Articular chondrocyte of knee joint (primary cell): ENCODE measurements at places on chromosomes 1 and 21. TPM values are rescaled to one million over a fixed set of nuclear protein-coding genes. Genes with fewer than 3 reads are reported as not detected.

ATP5IF1 gene
- 74.0 and 125 TPM in 2 replicates for total RNA-seq

IGSF21 gene
- not detected in 2 replicates for total RNA-seq

CCDC24 gene
- 3.0 and 3.5 TPM in 2 replicates for total RNA-seq

FAM3B gene
- not detected in 2 replicates for total RNA-seq

VHLL gene
- total RNA-seq: 0.22 TPM in 1 of 2 replicates, not detected in the other

LRRC53 gene
- total RNA-seq: not detected in 2 replicates

LY9 gene
- not detected in 2 replicates for total RNA-seq

UBL4B gene
- total RNA-seq: 0.13 and 0.32 TPM in 2 replicates

OR2C3 gene
- under 0.01 TPM in 1 of 2 replicates, not detected in the other for total RNA-seq

THEMIS2 gene
- total RNA-seq: 6.1 and 9.0 TPM in 2 replicates

KLF17 gene
- 1.2 and 1.4 TPM in 2 replicates for total RNA-seq

PCBP3 gene
- 3.5 and 5.8 TPM in 2 replicates for total RNA-seq

RUNX3 gene
- total RNA-seq: not detected in 2 replicates

F5 gene
- under 0.01 and 0.11 TPM in 2 replicates for total RNA-seq

RAB42 gene
- 10.1 and 12.4 TPM in 2 replicates for total RNA-seq

RNF186 gene
- not detected in 2 replicates for total RNA-seq

FCRLA gene
- 0.52 and 1.2 TPM in 2 replicates for total RNA-seq

CFAP57 gene
- 0.13 and 0.65 TPM in 2 replicates for total RNA-seq

TRIM46 gene
- total RNA-seq: 2.0 and 3.5 TPM in 2 replicates

NOS1AP gene
- total RNA-seq: 0.65 and 0.97 TPM in 2 replicates

PSRC1 gene
- 11.5 and 18.4 TPM in 2 replicates for total RNA-seq

FLG2 gene
- total RNA-seq: not detected in 2 replicates

ABCA4 gene
- 0.78 and 1.2 TPM in 2 replicates for total RNA-seq

VTCN1 gene
- total RNA-seq: not detected in 2 replicates

AXDND1 gene
- total RNA-seq: 0.54 and 3.8 TPM in 2 replicates

OR10R2 gene
- not detected in 2 replicates for total RNA-seq

UTS2 gene
- 0.11 TPM in 1 of 2 replicates, not detected in the other for total RNA-seq

GPR137B gene
- total RNA-seq: 18.9 and 20.5 TPM in 2 replicates

OR10Z1 gene
- not detected in 2 replicates for total RNA-seq

CITED4 gene
- total RNA-seq: 1.6 and 2.1 TPM in 2 replicates

TCEANC2 gene
- 4.1 and 4.8 TPM in 2 replicates for total RNA-seq

NKAIN1 gene
- 0.32 and 0.39 TPM in 2 replicates for total RNA-seq

SPRR3 gene
- not detected in 2 replicates for total RNA-seq

SMYD2 gene
- total RNA-seq: 21.6 and 24.9 TPM in 2 replicates

CYP4B1 gene
- not detected in 2 replicates for total RNA-seq

S100A2 gene
- 2.9 and 3.1 TPM in 2 replicates for total RNA-seq

KIF14 gene
- total RNA-seq: 4.3 and 6.1 TPM in 2 replicates

C1orf87 gene
- total RNA-seq: 0.11 TPM in 1 of 2 replicates, not detected in the other

LCE1C gene
- not detected in 2 replicates for total RNA-seq

NGF gene
- 7.2 and 12.6 TPM in 2 replicates for total RNA-seq

C1QB gene
- not detected in 2 replicates for total RNA-seq

TOMM20 gene
- 115 and 124 TPM in 2 replicates for total RNA-seq

RGS4 gene
- 2.1 and 4.8 TPM in 2 replicates for total RNA-seq

ICOSLG gene
- under 0.01 and 0.13 TPM in 2 replicates for total RNA-seq

KANK4 gene
- not detected in 2 replicates for total RNA-seq

DNAJC28 gene
- 3.1 and 3.5 TPM in 2 replicates for total RNA-seq

LAMC1 gene
- 237 and 238 TPM in 2 replicates for total RNA-seq

PRAMEF10 gene
- total RNA-seq: not detected in 2 replicates

LCA5L gene
- 3.6 and 5.6 TPM in 2 replicates for total RNA-seq

PLCH2 gene
- total RNA-seq: 0.26 and 0.76 TPM in 2 replicates

RAP1GAP gene
- 0.32 and 0.65 TPM in 2 replicates for total RNA-seq

TMEM52 gene
- total RNA-seq: 0.39 TPM in 1 of 2 replicates, not detected in the other

CR1L gene
- total RNA-seq: not detected in 2 replicates

CEP104 gene
- total RNA-seq: 18.9 and 20.4 TPM in 2 replicates

FCER1A gene
- not detected in 2 replicates for total RNA-seq

DOP1B gene
- total RNA-seq: 7.8 and 12.5 TPM in 2 replicates

TRIM63 gene
- total RNA-seq: not detected in 2 replicates
